ENCODE measurements at places on chromosomes 13 and 19. TPM values are rescaled to one million over a fixed set of nuclear protein-coding genes. Genes with fewer than 3 reads are reported as not detected.

GRCh38 chr19:49129238-49129583 is 9.9 kb downstream of the PPFIA3 start:
- no peak for DNase-seq

- DNase-seq = no peak
Measured at GRCh38 chr19:12872255-12872654, 9.0 kb downstream of the DNASE2 start.

- no peak for DNase-seq
Measured at GRCh38 chr19:35462476-35462953, 14.5 kb downstream of the FFAR2 start.

DNA sequence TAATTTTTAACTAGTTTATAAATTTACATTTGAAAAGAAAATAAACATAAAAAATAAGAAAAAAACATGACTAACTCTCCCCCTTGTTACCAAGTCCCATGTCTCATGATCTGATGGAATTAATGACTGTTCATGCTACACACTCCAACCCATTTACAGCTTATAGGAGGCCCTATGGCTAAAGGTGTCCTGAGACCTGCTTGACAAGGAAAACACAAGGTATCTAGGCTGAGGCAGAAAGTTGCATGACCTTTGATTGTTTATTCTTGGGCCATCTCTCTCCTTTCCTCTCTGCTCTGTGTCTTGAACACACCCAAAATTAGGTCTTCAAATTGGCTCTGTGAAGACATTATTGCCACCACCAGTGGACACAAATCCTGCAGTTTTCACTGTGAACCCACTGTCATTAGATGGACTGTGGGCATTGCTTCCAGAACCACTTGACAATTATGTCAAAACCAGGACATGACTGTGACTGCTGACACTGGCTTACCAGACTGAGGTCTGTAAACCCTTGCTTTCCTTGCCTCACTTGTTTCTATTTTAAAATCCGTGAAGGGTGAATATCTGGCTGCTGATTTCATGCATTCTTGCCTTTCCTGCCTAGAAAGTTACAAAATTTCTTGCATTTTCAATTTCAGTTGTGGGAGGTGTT is 386.5 kb upstream of the SPRY2 start:
- DNase-seq = no peak

GRCh38 chr13:25329706-25330105 is 28.3 kb downstream of the NUP58 start:
- DNase-seq = no peak

Gene CYP4F8
- polyA plus RNA-seq = 0.04 TPM

GRCh38 chr13:105278943-105279381 is 1256.5 kb downstream of the EFNB2 start:
- no peak for DNase-seq

Gene MTUS2
- polyA plus RNA-seq = 1.6 TPM

GRCh38 chr19:3231288-3231687 is 6.8 kb downstream of the CELF5 start:
- DNase-seq = no peak

GRCh38 chr13:53788286-53788685 is 759.7 kb downstream of the OLFM4 start:
- DNase-seq = no peak

Gene ZNF677
- 62.9 TPM for polyA plus RNA-seq

Gene IGSF23
- polyA plus RNA-seq = not detected

DNA sequence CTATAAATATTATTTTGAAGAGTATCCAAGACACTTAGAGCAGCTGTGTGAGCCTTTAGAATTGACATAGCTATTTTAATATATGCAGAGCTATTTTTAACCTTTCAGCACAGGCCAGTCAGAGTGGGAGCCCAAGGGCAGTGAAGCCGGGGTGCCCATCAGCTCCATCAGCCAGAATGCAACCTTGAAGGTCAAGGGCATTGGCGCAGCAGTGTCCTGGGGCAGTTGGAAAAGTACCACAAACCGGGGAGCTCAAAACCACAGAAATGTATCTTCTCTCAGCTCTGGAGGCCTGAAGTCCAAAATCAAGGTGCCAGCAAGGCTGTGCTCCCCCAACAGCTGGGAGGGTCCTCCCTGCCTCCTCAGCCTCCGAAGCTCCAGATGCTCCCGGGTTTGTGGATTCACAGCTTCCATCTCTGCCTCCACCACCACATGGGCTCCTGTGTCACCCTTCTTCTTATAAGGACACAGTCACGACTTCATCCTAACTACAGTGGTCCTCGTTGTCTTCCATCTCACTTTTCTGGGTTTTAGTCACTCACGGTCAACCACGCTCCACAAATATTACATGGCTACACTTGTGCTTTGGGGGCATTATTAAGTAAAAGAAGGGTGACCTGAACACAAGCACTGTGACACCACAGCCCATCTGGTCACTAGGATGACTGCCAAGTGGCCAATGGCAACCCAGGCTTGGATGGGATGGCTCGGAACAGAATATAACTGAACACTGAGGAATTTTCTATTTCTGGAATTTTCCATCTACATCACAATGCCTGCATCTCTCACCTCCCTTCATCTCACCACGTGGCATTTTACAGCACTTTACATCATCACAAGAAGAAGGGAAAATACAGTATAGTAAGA is 15.9 kb upstream of the GAS6 start:
- DNase-seq = no peak

- no peak for DNase-seq
Measured at GRCh38 chr13:112354330-112355273, 21.6 kb upstream of the SPACA7 start.

Gene URAD
- polyA plus RNA-seq = not detected

Gene ZNF738
- polyA plus RNA-seq = 49.3 TPM

DNA sequence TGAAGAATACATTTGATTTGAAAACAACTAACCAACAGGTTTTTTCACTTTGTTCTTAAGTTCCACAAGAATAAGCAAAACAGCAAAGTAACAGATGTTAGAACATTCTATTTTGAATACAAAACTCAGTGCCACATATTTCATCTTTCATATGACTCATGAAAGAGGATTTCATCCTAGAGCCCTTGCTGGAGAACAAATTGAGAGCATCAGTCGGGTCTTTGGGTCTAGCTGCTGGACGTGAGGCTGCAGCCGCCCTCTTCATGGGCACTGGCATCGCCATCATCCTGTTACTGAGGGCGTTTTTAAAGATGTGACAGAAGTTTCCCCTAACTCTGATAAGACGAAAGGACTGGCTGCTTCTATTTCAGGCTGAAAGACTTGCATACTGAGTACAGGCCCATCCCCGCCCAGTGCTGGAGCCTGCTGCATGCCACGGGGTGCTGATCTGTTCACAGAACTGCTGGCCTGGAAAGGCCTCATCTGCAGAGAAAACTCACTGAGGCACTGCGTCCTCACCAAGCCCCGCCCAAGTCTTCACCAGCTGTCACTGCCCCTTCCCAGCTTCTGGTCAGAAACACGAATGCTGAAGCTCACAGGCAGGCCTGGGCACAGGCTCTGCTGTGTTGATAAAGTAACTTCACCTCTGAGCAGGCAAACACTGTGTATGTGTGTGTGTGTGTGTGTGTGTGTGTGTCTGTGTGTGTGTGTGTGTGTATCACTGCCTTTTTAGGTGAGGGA is 101.4 kb downstream of the TUBGCP3 start:
- no peak for DNase-seq

GRCh38 chr19:42269478-42270345 is 660 bp downstream of the CIC start:
- no peak for DNase-seq

GRCh38 chr13:93344048-93344705 is 117.6 kb downstream of the GPC6 start:
- DNase-seq = no peak

Gene ATP4B
- polyA plus RNA-seq = not detected

GRCh38 chr19:58003174-58003828 is 681 bp upstream of the ZNF606 start:
- DNase-seq = no peak

DNA sequence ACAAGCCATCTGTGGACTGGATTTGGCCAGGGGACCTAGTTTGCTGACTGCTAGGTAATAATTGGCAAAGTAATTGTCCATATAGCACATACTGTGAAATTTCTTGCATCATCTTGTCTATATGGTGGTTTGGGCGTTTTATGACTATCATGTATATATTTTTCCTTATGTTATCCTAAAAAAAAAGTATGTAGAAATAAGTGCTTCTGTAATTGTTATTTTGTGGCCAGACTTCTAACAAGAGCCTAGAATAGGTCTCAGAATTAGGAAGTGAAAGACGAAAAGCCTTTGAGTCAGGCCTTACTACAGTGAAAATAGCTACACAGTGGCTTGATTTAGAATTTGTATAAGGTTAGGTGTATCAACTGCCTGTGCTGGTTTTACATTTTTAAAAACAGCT is 4.2 kb downstream of the FNDC3A start:
- no peak for DNase-seq

DNA sequence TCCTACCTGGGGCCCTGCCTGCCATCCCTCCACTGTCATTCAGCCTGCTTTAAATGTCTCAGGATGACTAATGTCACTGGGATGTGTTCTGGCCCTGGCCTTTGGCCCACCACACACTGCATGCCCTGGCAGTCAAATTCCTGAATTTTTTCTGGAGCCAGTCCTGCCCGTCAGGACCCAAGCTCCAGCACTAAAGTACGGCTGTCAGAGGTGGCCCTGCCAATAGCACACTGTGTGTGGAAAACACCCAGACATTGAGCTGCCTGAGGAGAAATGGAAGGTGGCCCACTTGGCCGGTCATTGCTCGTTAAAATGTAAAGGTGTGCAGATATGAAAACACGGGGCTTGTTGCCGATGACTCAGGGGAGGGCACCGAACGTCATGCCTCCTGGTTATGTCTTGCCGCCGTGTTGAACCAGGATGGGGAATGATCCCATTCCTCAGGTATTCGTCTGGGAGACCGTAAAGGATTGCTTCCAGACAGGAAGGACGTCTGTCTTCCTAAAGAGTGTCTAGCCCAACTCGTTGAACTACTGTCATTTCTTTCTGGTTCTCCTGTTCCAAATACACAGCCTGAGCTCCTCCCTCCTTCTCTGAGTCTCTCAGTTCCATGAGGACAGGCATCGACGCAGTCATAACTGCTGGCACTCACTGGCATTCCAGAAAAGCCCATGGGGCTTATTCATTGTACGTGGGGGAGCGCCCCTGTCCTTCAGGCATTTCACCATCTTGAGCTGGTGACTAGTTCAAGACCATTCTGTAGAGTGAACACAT is 40.6 kb downstream of the COL4A2 start:
- no peak for DNase-seq

DNA sequence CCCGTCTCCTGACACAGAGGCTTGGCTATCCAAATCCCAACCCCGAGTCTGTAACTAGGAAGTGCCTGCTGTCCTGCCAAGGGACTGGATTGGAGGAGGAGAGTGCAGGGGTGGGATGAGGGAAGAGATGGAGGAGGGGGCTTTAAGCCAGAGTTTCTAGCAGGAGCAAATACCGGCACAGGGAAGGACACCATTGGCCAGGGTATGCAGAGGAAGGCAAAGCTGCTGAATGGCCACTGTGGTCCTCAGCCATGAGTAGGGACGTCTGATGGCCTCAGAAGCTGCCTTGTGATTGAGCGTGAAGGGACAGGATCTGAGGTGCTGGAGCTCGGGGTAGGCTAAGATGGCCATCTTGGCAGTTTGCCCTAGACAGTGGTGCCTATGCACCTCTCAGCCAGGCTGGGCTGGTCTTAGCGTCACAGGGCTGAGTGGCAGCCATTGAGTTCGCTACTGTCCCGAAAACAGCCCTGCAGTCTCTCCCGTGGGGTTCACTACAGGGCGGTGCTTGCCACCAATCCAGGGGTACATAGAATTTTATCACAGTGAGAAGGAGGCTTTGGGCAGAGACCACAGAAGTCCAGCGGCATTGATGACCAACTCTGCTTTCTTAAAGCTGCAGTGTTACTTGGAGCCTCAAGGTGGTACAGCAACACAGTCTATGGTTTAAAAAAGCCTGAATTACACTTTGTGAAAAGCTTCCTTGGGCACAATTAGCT is 61.8 kb downstream of the AKAP11 start:
- DNase-seq = no peak

GRCh38 chr19:20912973-20913372 is 10.1 kb upstream of the ZNF85 start:
- DNase-seq = no peak

DNA sequence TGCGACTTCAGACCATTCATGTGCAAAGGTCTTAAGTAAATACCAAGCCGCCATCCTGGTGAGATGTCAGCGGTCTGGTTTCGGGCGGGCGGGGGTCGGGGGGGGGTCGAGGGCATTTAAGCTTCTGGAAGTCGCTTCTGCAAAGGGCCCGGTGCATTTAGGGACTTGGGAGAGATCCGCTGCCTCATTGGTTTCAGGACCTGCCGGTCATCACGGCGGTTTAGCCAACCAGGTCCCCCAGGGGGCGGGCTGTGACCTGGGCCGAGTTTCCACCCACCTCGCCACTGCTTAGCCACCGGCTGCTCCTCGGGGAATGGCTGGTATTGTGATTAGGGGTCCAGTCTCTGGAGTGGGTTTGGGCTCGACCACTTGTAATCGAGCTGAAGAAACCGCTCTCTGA is 7.8 kb downstream of the ANKLE1 start:
- DNase-seq = peak; percentile 26

- no peak for DNase-seq
Measured at GRCh38 chr13:83211301-83211700, 671.0 kb downstream of the SLITRK1 start.

Gene ZNF765
- 8.2 TPM for polyA plus RNA-seq

DNA sequence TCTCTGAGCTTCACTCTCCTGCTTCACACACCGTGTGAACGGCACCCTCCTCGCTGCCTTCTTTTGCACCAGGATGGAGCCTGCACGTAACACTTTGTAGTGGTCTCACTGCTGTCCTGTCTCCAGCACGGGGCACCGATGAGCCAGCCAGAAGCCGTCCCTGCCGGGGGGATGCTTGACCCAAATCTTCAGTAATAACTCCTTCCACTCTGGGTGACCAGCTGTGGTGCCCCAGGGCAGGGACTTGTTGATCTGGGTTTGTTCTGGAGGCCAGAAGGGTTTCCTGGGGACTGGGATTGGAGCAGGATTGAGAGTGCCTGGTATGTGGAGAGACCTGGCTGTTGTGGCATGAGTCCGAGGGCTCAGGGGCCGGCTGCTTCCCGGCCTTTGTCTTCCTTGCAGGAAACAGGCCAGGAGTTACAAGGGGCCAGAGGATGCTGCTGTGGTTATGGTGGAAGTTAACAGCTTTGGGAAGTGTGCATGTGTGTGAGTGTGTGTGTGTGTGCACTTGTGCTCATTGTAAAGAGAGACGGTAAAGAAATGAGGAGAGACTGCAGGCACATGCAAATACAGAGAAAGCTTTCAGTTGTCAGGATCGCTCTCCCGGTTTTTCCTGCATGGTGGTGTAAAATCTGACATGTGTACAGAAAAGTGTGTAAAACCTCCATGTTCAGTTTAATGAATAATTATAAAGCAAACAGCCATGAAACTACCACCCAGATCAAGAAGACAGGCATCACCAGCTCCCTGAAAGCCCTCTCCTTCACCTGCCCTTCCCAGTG is 18.9 kb downstream of the PAK4 start:
- DNase-seq = no peak

GRCh38 chr19:27905074-27905473 is 1307.9 kb downstream of the UQCRFS1 start:
- DNase-seq = no peak

Gene ERICH4
- polyA plus RNA-seq = 0.51 TPM

Measured in right lung (tissue), 10 donors.